ENCODE measurements at places on chromosomes 11 and 22.

GRCh38 chr11:59475176-59475575 is 2.1 kb downstream of the OR4D10 start:
- no peak for DNase-seq

DNA sequence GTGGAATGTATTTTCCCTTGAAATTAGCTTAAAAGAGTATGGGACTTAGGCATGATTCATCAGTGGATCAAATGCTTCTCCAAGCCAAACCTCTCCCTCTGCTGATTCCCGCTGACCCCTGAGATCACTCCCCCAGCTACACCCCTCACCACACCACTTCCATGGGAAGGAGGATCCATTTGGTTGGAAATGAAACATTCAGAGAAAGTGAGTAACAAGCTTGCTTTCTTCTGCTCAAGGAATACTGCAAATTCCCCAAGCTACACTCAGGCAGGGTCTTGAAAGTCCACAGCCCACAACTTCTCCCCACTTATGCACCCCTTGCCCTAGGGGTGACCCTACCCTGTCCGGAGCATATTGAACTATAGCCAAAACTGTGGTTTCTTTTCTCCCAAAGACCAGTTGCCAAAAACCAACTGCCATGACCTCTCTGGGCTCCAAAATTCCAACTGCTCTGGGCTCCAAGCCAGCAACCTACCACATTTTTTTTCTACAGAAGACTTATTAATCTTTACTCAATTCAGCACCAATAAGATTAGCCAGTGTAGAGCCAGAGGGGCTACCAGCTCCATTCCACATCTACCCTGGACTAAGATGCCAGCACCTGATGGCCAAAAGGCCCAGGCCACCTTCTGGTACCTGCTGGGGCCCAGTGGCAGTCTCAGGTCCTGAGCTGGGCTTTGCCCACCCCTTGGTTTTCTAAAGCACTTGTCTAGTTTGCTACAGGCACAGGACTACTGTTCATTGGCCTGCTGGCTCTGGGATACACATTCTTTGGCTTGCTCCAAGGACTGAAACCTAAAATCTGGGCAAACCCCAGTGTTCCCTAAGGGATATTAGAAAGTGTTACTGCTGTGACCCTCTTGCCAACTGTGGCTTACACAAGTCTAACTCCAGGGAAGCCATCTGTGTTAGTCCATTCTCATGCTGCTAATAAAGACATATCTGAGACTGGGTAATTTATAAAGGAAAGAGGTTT is 101.1 kb downstream of the MICAL3 start:
- no peak for DNase-seq

- DNase-seq, result peak; percentile 43
Observed at GRCh38 chr11:12099132-12099873, 11.1 kb upstream of the MICAL2 start.

DNA sequence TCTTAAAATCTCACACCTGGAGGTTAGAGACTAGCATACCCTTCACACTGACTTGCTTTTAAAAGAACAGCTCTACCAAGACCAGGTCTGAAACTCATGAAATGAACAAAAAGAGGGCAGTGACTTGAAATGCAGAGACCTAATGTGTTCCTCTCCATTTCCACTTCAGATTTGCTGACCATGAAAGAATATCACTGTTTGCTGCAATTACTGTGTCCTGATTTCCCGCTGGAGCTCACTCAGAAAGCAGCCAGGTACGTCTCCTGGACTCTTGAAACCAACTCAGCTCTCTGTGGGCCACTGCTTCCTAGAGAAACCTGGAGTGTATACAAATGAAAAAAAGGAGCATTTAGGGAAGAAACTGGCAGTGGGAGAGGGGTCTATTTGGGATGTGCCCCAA is 39.2 kb downstream of the ARFGAP2 start:
- DNase-seq, result no peak

- peak; percentile 32 for DNase-seq
Observed at GRCh38 chr11:13228572-13228971, 49.0 kb upstream of the BMAL1 start.

DNA sequence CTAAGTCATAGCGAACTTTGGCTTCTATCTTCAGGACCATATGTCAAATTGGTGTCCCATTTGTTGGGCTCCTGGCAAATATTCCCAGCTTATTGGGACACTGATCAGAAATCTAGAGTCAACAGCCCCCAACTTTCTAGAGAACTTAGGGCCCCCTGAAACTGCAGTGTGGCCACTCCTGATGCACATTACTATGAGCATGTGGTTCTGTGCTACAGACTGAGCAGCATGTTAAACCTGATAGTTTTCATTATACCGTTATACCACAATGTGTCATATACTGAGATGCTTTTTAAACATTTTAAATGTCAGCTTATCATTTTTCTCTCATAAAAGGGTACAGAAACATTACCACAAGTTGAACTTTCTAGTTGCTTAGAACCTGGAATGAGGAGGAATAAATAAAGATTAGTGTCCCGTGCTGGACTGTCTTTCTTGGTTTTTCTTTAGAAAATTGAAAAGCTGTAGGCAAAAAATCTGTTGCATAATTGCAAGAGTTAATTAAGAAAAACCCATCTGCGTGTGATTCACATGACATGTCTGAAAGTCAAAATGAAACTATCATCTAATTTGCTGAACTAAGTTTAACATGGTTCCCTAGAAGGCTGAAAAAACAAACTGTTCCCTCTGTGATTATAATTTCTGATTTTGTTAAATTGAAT is 16.4 kb upstream of the CTSC start:
- DNase-seq, result peak; percentile 92

GRCh38 chr11:74633406-74634393 is 41.3 kb downstream of the POLD3 start:
- peak; percentile 32 for DNase-seq

DNA sequence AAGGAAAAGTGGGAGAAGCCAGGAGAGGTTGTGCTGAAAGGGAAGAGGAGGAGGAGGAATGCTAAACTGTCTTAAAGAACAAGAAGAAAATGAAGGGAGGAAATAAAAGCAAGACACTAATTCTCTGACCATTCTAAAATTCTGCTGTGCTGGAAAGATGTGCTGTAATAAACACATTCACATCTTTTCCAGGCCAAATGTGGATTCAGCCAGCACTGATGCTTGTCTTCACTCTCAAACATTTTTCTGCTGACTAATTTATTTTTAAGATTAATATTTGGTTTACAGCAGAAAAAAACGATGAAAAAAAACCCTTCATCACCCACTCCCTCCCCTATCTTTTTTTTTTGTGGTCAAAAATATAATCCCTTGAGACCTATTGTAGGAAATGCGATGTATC is 223.6 kb downstream of the SWAP70 start:
- DNase-seq, result no peak

- DNase-seq, result no peak
Observed at GRCh38 chr11:126029805-126030204, 32.9 kb downstream of the CDON start.

DNA sequence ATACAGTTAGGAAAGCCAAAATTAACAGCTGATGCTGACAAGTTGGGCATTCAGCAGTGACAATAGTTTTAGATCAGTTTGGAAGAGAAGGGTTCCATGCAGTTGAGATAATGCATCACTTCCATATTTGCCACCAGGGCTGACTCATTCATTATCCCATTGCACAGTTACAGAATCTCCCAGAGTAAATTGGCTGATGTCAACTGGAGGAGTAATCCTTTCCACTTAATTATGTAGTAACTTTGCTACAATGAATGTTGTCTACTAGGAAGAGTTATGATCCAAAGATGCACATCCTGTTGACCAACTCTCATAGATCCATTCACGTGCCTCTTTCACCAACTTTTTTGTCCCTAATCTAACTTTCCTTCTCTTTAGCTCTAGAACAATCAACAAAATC is 123.3 kb upstream of the LUZP2 start:
- DNase-seq, result no peak

- DNase-seq, result no peak
Observed at GRCh38 chr11:1870721-1871466, 18.0 kb downstream of the LSP1 start.

DNA sequence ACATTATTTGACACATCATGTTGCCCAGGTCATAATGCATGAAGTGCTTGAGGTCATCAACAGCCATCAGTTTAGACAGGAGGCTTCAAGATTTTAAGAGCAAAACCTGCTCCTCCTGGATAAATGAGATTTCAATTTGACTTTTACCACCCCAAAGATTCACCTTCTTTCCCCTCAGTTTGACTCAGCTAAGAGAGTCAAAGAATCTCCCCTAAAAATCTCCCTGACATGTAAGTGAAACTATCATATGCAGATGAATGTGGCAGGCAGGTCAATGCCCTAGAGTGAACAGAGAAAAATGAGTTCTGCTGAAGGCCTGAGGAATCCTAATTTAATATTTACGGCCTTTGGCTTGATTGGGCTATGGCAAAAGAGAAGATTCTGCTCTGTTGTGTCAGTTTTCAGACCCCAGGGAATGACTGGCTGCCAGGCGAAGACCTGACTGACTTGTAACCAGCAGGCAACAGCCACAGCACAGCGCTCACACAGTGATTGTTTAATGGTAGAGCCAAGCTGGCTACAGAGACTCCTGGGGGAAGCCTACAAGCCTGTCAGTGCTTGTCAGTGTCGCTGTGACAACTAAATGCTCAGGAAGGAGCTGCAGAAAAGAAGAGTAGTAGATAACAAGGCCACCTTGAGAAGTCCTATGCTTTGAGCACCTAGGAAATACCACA is 491.2 kb upstream of the LRRC4C start:
- no peak for DNase-seq

- no peak for DNase-seq
Observed at GRCh38 chr22:35022291-35022690, 43.7 kb upstream of the ISX start.

DNA sequence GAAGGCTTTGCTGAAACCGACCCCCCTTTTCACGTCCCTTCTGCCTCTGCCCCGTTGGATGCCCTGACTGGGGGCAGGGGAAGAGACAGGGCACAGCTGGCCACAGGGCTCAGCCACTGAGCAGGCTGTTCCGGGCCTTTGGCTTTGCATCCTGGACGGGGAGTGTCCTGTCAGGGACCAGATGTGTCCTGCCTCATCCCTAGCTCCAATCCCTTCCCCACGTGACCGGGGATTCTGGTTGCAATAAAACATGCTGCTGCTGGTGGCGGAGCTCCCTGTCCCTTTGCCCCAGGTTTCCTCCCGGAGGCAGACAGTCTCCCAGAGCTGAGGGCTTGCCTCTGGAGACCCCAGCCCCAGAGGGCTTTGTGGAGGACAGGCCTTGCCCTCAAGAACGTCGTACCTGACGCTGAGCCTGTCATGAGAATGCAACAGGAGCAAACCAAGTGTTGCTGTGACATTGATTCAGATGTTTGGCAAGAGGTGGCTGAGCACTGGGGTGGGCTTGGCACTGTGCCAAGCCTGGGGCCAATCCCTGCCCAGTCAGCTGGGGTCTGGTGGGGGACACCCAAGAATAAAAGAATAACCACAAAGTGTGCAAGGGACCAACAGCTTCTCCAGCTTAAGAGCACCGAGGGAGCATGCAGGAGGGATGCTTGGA is 7.3 kb downstream of the CDC42EP2 start:
- DNase-seq, result no peak

DNA sequence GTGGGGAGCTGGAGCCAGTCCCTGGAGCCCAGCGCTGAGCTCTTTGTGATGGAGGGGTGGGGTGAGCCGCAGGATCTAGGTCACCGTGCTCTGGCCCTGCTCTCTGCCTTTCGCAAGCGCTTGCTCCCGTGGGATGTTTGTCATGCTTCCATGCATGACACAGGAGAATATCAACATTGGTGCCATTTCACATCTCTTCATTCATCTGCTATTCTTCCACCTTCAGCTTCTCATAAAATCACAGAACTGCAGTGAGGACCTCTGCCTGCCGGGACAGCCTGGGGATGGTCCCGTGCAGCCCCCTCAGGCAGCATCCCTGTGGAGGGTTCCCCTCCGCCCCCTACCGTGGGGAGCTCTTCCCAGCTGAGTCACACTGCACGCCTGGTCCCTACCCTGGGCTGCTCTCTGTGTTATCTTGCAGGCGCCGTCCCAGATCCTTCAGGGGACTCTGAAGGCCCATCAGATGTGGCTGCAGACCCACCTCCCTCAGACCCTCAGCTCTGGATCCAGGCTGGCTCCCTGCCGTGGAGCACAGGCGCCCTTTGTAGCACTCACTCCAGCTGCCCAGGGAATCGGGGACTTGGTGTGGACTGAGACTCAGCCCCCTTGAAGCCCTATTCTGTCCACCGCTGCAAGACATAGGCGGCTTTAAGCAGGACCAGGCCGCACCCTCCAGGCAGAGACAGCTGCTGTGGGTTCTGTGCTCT is 5.1 kb upstream of the SEPTIN5 start:
- no peak for DNase-seq

- DNase-seq, result no peak
Observed at GRCh38 chr22:26534171-26534855, 22.0 kb upstream of the TFIP11 start.

DNA sequence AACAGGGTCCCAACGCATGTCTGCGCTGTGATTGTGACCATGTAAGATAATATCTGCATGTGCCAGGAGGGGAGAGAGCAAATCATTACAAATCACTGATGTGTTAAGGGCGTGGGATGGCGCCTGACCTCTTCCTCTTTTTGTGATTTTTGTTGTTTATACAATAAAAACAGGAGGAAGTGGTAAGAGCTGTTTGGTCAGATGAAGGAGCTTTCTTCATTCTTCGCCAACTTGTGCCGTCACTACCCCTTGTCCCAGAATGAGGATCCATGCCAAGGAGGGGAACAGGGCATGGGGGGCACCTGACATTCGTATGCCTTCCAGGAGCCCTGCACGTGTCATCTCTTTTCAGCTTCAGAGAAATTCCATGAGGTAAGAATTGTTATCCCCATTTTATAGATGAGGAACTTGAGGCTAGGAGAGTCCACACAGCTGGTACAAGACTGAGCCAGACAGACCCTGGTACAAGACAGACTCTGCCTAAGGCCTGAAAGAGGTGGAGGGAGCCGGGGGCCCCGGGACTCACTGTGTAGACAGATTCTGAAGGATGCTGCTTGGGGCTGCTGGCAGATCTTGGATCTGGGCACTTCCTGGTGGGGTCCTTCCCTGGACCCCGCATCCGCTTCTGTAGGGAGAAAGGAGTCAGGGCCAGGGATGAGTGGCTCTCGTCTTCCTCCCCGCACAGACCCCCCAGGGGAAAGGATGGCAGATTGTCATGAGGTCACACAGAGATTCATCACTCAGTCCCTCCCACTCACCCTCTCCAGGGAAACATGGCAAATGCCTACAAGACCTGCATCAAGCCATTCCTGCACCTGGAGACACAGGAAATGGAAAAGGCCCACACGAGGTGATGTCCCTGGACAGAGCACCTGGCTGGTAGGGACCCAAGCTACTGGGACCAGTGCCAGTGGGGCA is 34.6 kb downstream of the NFAM1 start:
- peak; percentile 95 for DNase-seq

- DNase-seq, result no peak
Observed at GRCh38 chr22:36143956-36144355, 16.6 kb downstream of the APOL3 start.

DNA sequence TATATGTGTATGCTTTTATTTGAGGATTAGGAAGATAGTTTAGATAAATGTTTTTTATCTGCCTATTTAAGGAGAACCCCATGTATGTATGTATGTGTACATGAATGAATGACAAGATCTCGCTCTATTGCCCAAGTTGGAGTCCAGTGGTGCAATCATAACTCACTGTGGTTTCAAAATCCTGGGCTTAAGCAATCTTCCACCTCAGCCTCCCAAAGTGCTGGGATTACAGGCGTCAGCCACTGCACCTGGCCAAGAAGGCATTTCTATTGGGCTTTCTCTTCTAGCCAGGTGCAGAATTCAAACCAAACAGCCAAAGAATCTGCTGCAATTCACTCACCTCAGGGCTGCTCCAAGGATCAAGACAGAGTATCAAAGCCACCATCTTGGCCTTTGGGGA is 25.5 kb upstream of the DGKZ start:
- peak; percentile 84 for DNase-seq

GRCh38 chr11:110565357-110566336 is 135.9 kb downstream of the FDX1 start:
- DNase-seq, result no peak

- DNase-seq, result no peak
Observed at GRCh38 chr22:47125603-47126002, 363.2 kb downstream of the TBC1D22A start.

Measured in inflammatory macrophage treated with lipopolysaccharide for 4 hours (primary cell).